ENCODE measurements at places on chromosomes 4 and X. TPM values are rescaled to one million over a fixed set of nuclear protein-coding genes. Genes with fewer than 3 reads are reported as not detected.
A peak's percentile ranks its signal among the peaks of the same experiment; 100 is the strongest.

GRCh38 chrX:65878456-65878855 is 161.4 kb downstream of the VSIG4 start:
- DNase-seq: no peak
- H3K27ac ChIP-seq: no peak overlapping the region
- H3K4me1 ChIP-seq: no peaks in the 10 kb centered on the region
- H3K4me3 ChIP-seq: no peak overlapping the region
- H3K27me3 ChIP-seq: no peaks in the 10 kb centered on the region
- H3K36me3 ChIP-seq: no peaks in the 10 kb centered on the region

GRCh38 chr4:71550220-71551165 is 211.7 kb downstream of the SLC4A4 start:
- no peaks in the 10 kb centered on the region for H3K4me1 ChIP-seq
- H3K27me3 ChIP-seq: no peaks in the 10 kb centered on the region
- no peaks in the 10 kb centered on the region for H3K36me3 ChIP-seq
- H3K4me3 ChIP-seq: no peak overlapping the region
- no peak overlapping the region for H3K27ac ChIP-seq

- DNase-seq: peak; percentile 58
- no peak overlapping the region for H3K4me3 ChIP-seq
- H3K27ac ChIP-seq: peak overlapping the region; percentile 69
- no peaks in the 10 kb centered on the region for H3K27me3 ChIP-seq
- H3K36me3 ChIP-seq: no peaks in the 10 kb centered on the region
Observed at GRCh38 chr4:3710451-3711182, 55.6 kb upstream of the ADRA2C start.

GRCh38 chr4:142615324-142615665 is 230.8 kb downstream of the INPP4B start:
- H3K4me3 ChIP-seq: no peak overlapping the region
- no peaks in the 10 kb centered on the region for H3K36me3 ChIP-seq
- no peaks in the 10 kb centered on the region for H3K4me1 ChIP-seq

- no peaks in the 10 kb centered on the region for H3K36me3 ChIP-seq
- H3K4me3 ChIP-seq: no peak overlapping the region
- no peak for DNase-seq
- H3K27me3 ChIP-seq: no peaks in the 10 kb centered on the region
- no peaks in the 10 kb centered on the region for H3K4me1 ChIP-seq
Observed at GRCh38 chrX:11867610-11868345, 109.7 kb downstream of the MSL3 start.

- H3K4me1 ChIP-seq: peaks cover 39% of the 10 kb centered on the region
- H3K36me3 ChIP-seq: no peaks in the 10 kb centered on the region
- no peaks in the 10 kb centered on the region for H3K27me3 ChIP-seq
- H3K4me3 ChIP-seq: no peak overlapping the region
- no peak for DNase-seq
Observed at GRCh38 chr4:101019313-101019712, 328.0 kb downstream of the PPP3CA start.

GRCh38 chrX:123899701-123900100 is 39.8 kb downstream of the XIAP start:
- DNase-seq: no peak
- H3K4me1 ChIP-seq: no peaks in the 10 kb centered on the region
- no peaks in the 10 kb centered on the region for H3K27me3 ChIP-seq

GRCh38 chrX:96435378-96436035 is 249.1 kb upstream of the DIAPH2 start:
- no peak overlapping the region for H3K4me3 ChIP-seq
- H3K4me1 ChIP-seq: no peaks in the 10 kb centered on the region
- DNase-seq: no peak
- H3K36me3 ChIP-seq: no peaks in the 10 kb centered on the region
- no peak overlapping the region for H3K27ac ChIP-seq
- no peaks in the 10 kb centered on the region for H3K27me3 ChIP-seq

DNA sequence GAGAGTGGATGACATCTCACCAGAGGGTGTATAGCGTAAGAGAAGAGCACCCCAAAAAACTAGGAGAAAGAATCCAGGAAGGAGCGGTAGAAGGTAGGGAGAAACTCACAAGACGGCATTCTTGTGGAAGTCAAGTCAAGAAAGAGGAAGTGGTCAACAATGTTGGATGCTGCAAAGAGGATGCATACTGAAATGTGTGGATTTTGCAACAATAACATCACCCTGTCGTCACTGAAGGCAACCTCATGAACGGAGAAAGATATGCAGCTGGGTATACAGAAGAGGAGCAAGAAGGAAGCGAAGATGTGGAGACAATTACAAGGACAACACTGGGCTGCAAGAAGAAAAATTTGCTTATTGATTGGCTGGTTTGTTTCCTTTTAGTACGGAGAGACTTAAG is 11.4 kb upstream of the TAPT1 start:
- peak overlapping the region; percentile 69 for H3K27ac ChIP-seq
- no peaks in the 10 kb centered on the region for H3K36me3 ChIP-seq
- no peaks in the 10 kb centered on the region for H3K27me3 ChIP-seq
- H3K4me3 ChIP-seq: no peak overlapping the region
- H3K4me1 ChIP-seq: no peaks in the 10 kb centered on the region

DNA sequence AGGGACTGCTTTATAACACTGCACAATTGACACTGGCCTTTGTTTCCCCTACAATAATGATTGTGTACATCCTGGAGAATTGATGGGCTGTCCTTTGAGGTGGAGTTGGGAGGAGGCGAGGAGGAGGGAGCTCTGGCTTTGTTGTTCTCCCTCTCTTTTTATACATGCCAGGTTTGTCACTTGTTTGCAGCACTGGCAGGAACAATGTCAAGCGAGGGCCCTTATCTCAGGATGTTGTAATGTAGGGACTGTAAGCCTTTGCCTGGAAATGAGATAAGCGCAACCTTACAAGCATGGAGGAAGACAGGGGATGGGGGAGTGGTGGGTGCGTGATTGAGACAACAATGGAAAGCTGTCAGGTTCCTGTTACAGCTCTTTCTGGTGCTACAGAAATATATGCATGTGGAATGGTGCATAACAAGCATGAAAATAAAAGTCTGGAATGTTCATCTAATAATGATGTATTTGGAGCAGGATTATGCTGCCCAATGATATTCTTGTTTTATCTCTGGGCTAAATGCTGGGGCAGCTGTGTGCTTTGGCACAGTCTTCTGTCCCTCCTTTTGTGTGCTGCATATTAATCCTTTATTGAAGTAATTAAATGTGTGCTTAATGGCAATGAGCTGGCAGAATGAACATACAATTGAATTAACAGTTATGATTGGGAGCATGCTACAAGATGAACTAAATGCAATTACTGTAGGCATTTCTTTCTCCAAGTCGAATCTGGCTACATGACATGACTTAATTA is 294.4 kb downstream of the GPAT3 start:
- no peaks in the 10 kb centered on the region for H3K4me1 ChIP-seq
- H3K36me3 ChIP-seq: no peaks in the 10 kb centered on the region
- no peak overlapping the region for H3K4me3 ChIP-seq
- H3K27ac ChIP-seq: no peak overlapping the region

- DNase-seq: no peak
- H3K27me3 ChIP-seq: no peaks in the 10 kb centered on the region
- no peak overlapping the region for H3K27ac ChIP-seq
Observed at GRCh38 chr4:18735740-18736268, 714.2 kb upstream of the LCORL start.

- H3K4me1 ChIP-seq: no peaks in the 10 kb centered on the region
- DNase-seq: no peak
- no peak overlapping the region for H3K4me3 ChIP-seq
- no peaks in the 10 kb centered on the region for H3K36me3 ChIP-seq
- H3K27me3 ChIP-seq: no peaks in the 10 kb centered on the region
Observed at GRCh38 chrX:10167573-10167972, 10.8 kb downstream of the CLCN4 start.

Gene CXCL3
- 1.8 TPM for total RNA-seq

Gene MAGEA3
- not detected for total RNA-seq

Gene HSD17B13
- total RNA-seq: 0.40 TPM

Gene NXF3
- 0.51 TPM for total RNA-seq

Gene SOX3
- total RNA-seq: not detected
